ENCODE measurements at places on chromosomes 1 and 21. TPM values are rescaled to one million over a fixed set of nuclear protein-coding genes. Genes with fewer than 3 reads are reported as not detected.
A peak's percentile ranks its signal among the peaks of the same experiment; 100 is the strongest.

Gene CALML6
- total RNA-seq, result 0.49 TPM

Gene WNT4
- 5.2 TPM for total RNA-seq

Gene WASF2
- total RNA-seq, result 58.9 TPM

Gene PCP4L1
- total RNA-seq, result 3.7 TPM

Gene TNFRSF18
- total RNA-seq, result 4.4 TPM

Gene SLC22A15
- 9.8 TPM for total RNA-seq

Gene FNDC10
- total RNA-seq, result 6.1 TPM

Gene SYDE2
- total RNA-seq, result 4.7 TPM

DNA sequence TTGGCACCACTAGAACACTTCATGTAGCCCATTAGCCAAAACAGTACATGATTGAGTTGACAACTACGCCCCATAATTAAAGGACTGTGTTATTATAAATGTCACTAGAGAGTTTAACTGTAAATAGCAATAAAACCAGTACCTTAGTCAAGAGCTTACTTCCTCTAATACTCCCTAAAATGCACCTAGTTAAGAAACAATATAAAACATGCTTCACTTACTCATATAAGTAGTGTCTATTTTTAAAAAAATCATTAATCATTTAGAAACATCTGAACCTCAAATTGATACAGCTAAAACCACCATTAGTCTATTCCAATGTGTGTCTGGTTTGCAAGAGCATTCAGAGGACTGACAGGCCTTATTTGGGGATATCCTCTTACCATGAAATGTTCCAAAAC is 25.3 kb downstream of the PTP4A2 start:
- peaks cover 39% of the 10 kb centered on the region for H3K36me3 ChIP-seq
- H3K27ac ChIP-seq, result no peak overlapping the region
- H3K4me3 ChIP-seq, result no peak overlapping the region
- no peaks in the 10 kb centered on the region for H3K27me3 ChIP-seq

- no peak overlapping the region for H3K27ac ChIP-seq
- no peak for DNase-seq
- H3K4me1 ChIP-seq, result no peaks in the 10 kb centered on the region
- no peak overlapping the region for H3K4me3 ChIP-seq
- no peaks in the 10 kb centered on the region for H3K36me3 ChIP-seq
Observed at GRCh38 chr1:195733826-195734225, 874.4 kb downstream of the KCNT2 start.

DNA sequence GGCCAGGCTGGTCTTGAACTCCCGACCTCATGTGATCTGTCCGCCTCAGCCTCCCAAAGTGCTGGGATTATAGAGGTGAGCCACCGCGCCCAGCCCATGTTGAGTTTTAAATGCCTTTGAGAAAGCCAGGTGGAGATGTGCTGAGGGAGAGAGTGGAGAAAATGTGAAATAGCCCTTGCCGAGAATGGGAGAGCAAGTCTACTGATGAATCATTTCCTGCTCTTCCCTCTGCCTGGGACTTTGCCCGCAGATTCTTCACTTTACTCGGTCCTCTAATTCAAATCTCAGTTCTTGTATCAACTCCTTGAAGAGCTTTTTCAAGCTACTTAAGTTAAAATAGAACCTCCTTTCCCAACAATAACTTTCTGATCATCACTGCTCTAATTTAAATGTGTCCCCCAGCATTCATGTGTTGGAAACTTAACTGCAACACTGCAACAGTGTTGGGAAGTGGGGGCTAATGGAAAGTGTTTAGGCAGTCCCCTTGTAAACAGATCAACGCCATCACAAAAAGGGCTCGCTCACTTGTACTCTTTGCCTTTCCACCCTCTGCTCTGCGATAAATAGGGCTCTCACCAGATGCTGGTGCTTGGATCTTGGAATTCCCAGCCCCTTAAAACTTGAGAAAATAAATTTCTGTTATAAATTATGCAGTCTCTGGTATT is 27.8 kb downstream of the OSBPL9 start:
- H3K4me3 ChIP-seq, result no peak overlapping the region
- H3K4me1 ChIP-seq, result peaks cover 63% of the 10 kb centered on the region
- no peaks in the 10 kb centered on the region for H3K36me3 ChIP-seq
- no peaks in the 10 kb centered on the region for H3K27me3 ChIP-seq
- H3K27ac ChIP-seq, result peak overlapping the region; percentile 93

DNA sequence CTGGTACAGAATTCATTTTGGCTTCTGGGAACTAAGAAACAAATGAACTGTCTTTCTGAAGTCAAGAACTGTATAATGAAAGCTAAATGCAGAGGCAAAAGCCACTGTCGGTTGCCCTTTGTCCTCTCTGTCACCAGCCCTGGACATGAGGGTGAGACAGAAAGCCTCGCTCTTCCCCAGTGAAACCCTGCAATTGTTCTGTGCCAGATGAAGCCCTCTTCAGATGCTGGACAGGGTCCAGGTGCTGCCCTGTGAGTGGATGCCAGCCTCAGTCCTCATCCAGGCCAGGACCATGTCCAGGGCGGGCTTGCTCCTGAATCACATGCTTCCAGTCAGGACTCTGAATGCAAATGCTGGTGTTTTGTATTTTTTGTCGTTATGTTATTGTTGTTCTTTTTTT is 138.7 kb downstream of the RUNX1 start:
- no peak overlapping the region for H3K4me3 ChIP-seq
- H3K27ac ChIP-seq, result no peak overlapping the region
- peaks cover 13% of the 10 kb centered on the region for H3K4me1 ChIP-seq
- H3K27me3 ChIP-seq, result no peaks in the 10 kb centered on the region
- DNase-seq, result no peak

GRCh38 chr21:34858559-34858958 is 189.8 kb downstream of the CLIC6 start:
- peak overlapping the region; percentile 59 for H3K27ac ChIP-seq
- H3K4me1 ChIP-seq, result peaks cover 12% of the 10 kb centered on the region
- no peaks in the 10 kb centered on the region for H3K27me3 ChIP-seq
- DNase-seq, result no peak
- peaks cover 48% of the 10 kb centered on the region for H3K36me3 ChIP-seq

DNA sequence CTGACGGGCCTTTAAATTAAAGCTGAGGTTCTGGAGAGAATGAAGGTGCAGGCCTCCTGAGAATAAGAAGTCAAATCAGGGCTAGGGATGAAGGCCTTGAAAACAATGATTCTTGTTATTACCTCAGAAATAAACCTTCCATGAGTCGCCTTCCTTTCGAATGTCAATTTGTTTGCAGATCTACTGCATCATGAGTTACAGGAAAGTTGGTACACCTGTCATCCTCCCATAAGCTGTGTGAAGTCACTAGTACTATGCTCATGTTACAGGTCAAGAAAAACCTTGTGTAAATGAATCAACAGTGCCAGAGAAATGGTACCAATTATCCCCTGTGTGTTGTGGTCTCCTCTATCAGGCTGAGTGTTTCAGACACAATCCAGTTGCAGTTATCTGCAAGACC is 281.2 kb upstream of the PLXNA2 start:
- H3K36me3 ChIP-seq, result no peaks in the 10 kb centered on the region
- H3K4me3 ChIP-seq, result no peak overlapping the region
- H3K4me1 ChIP-seq, result no peaks in the 10 kb centered on the region
- H3K27ac ChIP-seq, result no peak overlapping the region
- DNase-seq, result peak; percentile 54

DNA sequence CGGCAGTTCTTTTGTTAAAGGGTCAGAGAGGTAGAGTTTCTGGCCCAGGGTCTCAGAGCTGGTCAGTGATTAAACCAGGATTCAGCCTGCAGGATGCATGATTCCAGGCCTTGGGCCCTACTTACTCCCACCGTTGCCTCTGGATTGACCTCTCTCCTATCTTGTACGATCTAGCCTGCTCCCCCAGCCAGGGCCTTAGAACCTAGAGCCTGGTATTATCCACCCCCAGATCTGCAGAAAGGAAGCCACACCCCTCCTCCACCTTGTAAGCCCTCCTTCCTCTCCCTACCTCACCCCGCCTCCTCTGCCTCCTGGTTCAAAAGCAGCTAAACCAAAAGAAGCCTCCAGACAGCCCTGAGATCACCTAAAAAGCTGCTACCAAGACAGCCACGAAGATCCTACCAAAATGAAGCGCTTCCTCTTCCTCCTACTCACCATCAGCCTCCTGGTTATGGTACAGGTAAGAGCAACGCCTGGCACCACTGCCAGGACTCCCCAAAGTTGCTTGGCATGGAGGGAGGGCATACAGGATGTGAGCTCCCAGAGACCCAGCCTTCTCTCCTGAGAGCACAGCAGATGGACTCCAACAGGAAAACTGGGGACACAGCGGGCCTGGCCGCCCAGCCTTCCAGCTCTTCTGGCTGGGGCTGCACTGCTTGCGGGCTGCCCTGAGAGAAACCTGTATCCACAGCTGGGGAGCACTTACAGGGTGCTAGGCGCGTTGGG is at the start of gene CD52:
CD52 (plus strand) TSS at position 347 of the 726 bp plus-strand sequence; CDS start at position 407, 60 bp downstream.
- H3K27ac ChIP-seq, result peak within 1 kb of the TSS; percentile 4
- H3K27me3 ChIP-seq, result no peaks in the 10 kb centered on the region
- peak; percentile 65 for DNase-seq

- H3K4me1 ChIP-seq, result peaks cover 33% of the 10 kb centered on the region
- no peak overlapping the region for H3K27ac ChIP-seq
- H3K36me3 ChIP-seq, result no peaks in the 10 kb centered on the region
Observed at GRCh38 chr1:42737257-42737656, 2.8 kb downstream of the CLDN19 start.
